ENCODE measurements at places on chromosomes 16 and 17.

- no peak for DNase-seq
Measured at GRCh38 chr17:49193513-49194296, 16.7 kb downstream of the GNGT2 start.

DNA sequence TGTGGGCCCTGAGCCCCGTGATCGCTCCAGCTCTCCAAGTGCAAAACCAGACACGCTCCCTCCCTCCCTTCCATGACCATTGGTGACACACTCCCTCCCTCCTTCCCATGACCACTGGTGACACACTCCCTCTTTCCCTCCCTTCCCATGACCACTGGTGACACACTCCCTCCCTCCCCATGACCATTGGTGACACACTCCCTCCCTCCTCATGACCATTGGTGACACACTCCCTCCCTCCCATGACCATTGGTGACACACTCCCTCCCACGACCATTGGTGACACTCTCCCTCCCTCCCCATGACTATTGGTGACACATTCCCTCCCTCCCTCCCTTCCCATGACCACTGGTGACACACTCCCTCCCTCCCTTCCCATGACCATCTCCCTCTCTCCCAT is 56.3 kb downstream of the LMF1 start:
- DNase-seq = no peak

GRCh38 chr16:51134269-51134812 is 16.7 kb downstream of the SALL1 start:
- DNase-seq = no peak

DNA sequence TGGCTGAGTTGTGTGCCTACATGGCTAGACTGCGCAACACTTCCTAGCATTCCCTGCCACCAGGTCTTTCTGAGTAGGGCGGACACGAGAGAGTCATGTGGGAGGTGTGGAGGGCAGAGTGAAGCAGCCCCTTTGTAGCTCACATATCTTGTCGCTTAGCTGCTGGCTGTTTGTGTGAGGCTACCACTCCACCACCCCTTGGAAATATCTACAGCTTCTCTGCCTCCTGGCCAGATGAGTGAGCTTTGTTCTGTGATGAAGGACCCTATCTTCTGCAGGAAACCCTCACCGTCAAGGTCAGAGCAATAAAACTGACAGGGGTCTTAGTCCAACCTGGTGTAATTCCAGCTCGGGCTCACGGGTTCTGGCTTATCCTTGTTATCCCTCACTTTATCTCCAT is 232.1 kb upstream of the ASIC2 start:
- no peak for DNase-seq

- DNase-seq = no peak
Measured at GRCh38 chr17:1559047-1560043, 3.2 kb downstream of the PITPNA start.

- no peak for DNase-seq
Measured at GRCh38 chr17:45307290-45308015, 9.4 kb downstream of the MAP3K14 start.

DNA sequence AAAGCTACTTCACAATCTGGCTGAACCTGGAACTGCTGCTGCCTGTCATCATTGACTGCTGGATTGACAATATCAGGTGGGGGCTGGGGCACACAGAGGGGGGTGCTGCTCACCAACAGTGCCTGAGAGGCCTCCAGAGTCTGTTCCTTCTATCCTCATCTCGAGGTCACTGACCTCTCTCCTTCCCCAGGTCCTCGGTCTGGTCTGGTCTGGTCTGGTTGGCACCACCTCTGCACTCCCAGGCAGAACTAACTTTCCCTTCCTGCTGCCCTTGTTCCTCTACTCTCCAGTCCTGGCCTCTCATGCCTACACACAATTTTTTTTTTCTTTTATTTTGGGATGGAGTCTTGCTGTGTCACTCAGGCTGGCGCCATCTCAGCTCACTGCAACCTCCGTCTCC is 4.2 kb downstream of the PLA2G15 start:
- no peak for DNase-seq
